NCI-H526 treated with DMSO at 0.1 percent for 48 hours (cell line): ENCODE measurements at places on chromosomes 5 and 9.
A peak's percentile ranks its signal among the peaks of the same experiment; 100 is the strongest.

DNA sequence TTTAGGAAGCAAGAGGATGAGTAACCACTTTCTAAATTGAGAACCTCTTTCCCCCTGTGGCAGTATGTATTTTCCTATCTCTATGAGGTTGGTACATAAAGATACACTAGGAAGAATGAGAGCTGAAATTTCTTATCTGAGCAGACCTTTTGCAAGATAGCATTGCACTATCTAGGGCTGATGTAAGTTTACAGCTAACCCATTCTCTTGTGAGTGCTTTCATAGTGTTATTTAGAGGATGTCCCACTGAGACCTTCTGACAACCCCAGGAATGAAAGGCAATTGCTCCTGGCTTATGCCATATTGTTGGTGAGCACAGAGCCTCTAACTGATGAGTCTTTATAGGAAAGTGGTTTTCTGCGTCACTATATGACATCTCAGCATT, 1209.3 kb upstream of the CDH6 start:
- DNase-seq: no peak

- peak; percentile 36 for DNase-seq
These were observed 707.1 kb downstream of the EFNA5 start for GRCh38 chr5:106963630-106964029.

GRCh38 chr9:6714176-6714575, 43.6 kb upstream of the KDM4C start:
- no peak for DNase-seq

DNA sequence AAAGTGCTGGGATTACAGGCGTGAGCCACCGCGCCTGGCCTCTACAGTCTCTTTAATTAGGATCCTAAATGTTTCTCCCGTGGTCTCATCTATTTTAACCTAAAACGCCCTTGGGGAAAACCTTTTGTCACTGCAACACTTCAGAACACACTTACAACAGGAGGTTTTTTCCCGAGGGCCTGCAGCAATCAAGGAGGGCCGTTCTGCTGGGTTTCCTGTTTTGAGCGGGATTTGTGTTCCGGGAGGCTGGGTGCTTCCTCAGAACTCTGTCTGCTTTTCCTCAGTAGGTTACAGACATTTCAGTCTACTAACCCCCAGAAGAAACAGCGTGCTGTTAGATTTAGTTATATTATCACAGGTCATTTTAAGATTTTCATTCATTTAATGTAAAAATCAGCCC, 65.4 kb upstream of the IRX4 start:
- DNase-seq: no peak

- DNase-seq: no peak
These were observed 3.8 kb downstream of the TLE4 start for GRCh38 chr9:79575547-79575946.

- DNase-seq: no peak
These were observed 782.9 kb downstream of the CDH12 start for GRCh38 chr5:22070186-22070728.

DNA sequence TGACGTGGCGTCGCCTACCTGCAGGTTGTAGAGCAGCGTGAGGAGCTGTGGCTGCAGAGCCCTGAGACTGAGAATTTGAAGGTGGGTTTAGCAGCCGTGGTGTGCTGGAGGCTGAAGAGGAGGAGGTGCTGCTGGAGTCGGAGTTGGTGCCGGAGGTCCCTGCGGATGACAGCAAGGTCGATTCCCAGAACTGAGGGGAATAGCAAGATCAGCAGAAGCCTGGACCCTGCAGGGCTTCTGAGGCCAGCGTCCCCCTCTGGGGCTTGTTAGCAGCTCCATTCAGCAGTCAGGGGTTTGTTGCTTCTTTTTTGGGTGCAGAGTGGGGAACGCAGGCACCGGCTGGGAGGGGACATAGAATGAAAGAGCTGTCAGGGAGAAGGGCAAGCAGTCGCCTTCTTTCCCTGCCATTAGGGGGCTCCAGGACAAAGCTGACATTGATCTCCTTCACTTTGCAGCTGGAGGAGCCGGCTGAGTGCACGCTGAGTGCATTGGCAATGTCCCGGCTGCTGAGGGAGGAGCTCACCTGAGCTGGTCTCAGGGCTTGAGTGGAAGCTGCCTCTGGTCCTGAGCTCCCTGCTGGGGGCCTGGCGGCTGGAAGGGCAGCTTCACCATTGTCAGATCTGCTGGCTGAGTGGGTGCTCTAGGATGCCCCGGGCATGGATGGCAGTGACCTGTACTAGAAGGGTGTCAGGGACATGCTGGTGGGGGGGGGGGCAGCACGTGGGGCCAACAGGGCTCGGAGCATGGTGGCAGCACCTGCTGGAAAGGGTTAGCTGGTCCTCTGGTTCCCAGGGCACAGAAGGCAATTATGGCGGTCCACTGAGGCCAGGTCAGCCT, 20.8 kb downstream of the OBP2B start:
- DNase-seq: peak; percentile 30
